ENCODE measurements at places on chromosomes 5 and 9. TPM values are rescaled to one million over a fixed set of nuclear protein-coding genes. Genes with fewer than 3 reads are reported as not detected.

TAF1L gene
- total RNA-seq = 0.05 TPM

C5orf52 gene
- not detected for total RNA-seq

IL9 gene
- total RNA-seq = not detected

PRSS3 gene
- 0.77 TPM for total RNA-seq

DUSP1 gene
- 6.2 TPM for total RNA-seq

SPATA31A3 gene
- not detected for total RNA-seq

TUBB4B gene
- total RNA-seq = 372 TPM

PRELID2 gene
- 3.7 TPM for total RNA-seq

TPPP gene
- 0.34 TPM for total RNA-seq

AIF1L gene
- total RNA-seq = 0.32 TPM

BHMT2 gene
- total RNA-seq = not detected

AMBP gene
- not detected for total RNA-seq

DMRT2 gene
- 0.52 TPM for total RNA-seq

STOML2 gene
- total RNA-seq = 139 TPM

GMCL2 gene
- total RNA-seq = not detected

RNF183 gene
- total RNA-seq = not detected

TEX48 gene
- not detected for total RNA-seq

MED7 gene
- total RNA-seq = 12.6 TPM

ANKRD20A1 gene
- 2.3 TPM for total RNA-seq

TMEM252 gene
- not detected for total RNA-seq

SLC35D2 gene
- total RNA-seq = 6.8 TPM

ITK gene
- 184 TPM for total RNA-seq

RASEF gene
- not detected for total RNA-seq

NTNG2 gene
- 5.2 TPM for total RNA-seq

EDIL3 gene
- not detected for total RNA-seq

UNC5A gene
- total RNA-seq = not detected

SH3RF2 gene
- 0.45 TPM for total RNA-seq

TUSC1 gene
- 0.34 TPM for total RNA-seq

CCNI2 gene
- 11.2 TPM for total RNA-seq

Data from T-helper 2 cell treated with Interferon-gamma antibody and Interleukin-4, amounts not matched to agents 100 ng/mL and 5 ng/mL, for 36 hours (primary cell).